ENCODE measurements at places on chromosomes 4 and X.

GRCh38 chrX:70481471-70482270, 37.0 kb downstream of the DLG3 start:
- DNase-seq, result no peak

GRCh38 chr4:47219586-47219985, 188.2 kb downstream of the GABRB1 start:
- no peak for DNase-seq

DNA sequence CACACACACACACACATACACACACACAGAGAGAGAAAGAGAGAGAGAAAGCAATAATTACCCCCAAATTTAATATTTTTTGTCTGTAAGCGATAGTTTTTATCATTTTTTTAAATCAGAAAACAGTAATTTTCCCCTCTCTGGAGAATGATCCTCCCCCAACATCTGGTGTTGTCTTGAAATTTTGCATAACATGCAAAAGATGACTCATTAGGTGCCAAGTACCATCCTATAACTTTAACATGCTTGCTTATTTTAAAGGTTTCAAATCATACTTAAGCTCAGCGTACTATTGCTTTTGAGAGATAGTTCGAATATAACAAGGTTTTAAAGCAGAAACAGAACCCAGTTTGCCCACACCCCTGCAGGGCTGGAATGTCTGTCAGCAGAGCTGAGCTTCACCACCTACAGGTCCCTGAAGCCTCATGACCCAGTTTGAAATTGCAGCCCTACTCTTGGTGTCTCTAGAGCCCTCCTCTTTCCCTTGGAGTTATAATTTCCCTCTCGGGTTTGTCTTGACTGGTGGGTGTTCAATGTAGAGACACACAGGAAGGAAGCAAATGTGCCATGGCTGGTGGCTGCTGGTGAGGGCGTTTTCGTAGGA, 175.0 kb upstream of the HS3ST1 start:
- no peak for DNase-seq

DNA sequence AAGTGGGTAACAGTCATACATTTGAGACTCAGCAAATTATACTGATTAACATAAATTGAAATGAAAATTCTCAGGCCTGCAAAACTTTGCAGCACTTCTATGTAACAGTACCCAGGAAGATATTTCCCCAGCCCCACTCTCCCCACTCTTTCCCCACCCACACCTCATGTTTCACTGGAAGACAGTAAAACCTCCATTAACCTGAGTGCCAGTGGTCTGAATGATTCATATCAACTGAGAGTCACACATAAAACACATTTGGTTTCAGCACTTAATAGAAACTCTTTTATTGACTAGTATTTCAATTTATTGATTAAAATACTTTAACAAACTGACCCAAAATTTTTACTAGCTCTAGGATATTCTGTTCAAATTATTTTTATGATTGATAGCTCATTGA, 6.9 kb downstream of the CXCL6 start:
- no peak for DNase-seq

- no peak for DNase-seq
Observed at GRCh38 chrX:129427267-129427666, 96.0 kb downstream of the SMARCA1 start.

- peak; percentile 37 for DNase-seq
Observed at GRCh38 chrX:40471965-40472648, 108.7 kb upstream of the ATP6AP2 start.

DNA sequence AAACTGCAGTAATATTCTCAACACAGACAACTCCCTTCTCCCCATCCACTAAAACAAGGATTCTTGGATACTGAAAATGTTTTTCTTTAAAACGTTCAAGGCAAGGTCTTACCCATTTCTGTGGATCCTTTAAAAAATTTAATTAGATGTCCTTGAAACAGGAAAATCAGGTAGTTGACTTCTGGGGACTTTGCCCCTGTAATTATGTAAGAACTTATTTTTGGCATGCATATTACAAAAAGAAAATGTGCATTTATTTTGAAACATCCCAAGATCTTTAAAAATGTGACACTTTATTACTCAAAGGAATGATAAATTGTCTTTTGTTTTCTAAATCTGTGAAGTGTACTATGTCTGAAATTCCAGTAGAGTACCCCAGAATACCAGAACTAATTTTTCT, 25.8 kb downstream of the GUCY1B1 start:
- no peak for DNase-seq

GRCh38 chrX:24918715-24919114, 97.0 kb downstream of the ARX start:
- DNase-seq, result no peak

- no peak for DNase-seq
Observed at GRCh38 chr4:166134285-166134684, 261.2 kb downstream of the TLL1 start.

GRCh38 chr4:110977554-110977953, 354.7 kb upstream of the PITX2 start:
- no peak for DNase-seq

DNA sequence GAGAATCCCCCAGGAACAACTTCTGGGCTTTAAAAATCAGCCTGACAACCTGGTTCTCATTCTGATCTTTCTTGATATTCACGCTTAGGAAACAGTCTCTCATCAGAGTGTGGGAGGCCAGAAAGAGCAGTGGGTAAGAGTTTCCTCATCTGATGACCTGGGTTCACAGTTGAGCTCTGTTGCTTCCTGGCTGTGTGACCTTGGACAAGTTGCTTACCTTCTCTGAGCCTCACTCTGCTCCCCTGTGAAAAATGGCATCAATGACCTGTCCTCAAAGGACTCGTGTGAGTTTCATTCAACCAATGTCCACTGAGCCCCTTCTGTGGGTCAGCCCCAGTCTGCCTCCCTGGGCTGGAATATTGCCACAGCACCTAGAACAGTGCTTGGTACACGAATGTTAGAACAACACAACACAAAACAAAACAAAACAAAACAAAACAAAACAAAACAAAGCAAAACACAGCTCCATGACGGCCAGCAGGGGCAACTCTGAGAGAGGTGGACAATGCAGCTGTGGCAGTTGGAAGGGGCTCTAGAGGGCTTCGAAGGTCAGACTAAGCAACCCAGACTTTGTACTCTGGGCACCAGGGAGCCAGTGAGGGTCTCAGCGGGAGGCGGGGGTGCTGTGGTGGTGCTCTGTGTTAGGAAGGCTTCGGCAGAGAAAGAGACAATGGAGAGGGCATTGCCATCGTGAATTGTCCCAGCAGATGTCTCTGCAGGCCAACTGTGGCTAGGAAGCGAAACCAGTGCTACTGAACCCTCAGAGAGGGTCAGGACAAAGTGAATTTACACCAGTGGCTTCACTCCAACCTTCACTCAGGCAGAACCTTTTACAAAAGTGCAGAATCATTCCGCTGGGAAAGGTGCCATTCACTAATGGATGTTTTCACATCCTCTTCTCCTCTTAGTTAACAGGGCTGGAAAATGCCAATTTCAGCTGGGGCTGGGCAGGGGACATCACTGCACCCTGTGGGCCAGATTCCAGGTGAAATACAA, 14.3 kb upstream of the C4orf50 start:
- no peak for DNase-seq

- DNase-seq, result no peak
Observed at GRCh38 chr4:159941076-159941475, 838.2 kb downstream of the RAPGEF2 start.

Data from fibroblast of skin of back (primary cell).